ENCODE measurements at places on chromosomes 13 and 19.
A peak's percentile ranks its signal among the peaks of the same experiment; 100 is the strongest.

- no peak for DNase-seq
These were observed 26.0 kb downstream of the IRS2 start for GRCh38 chr13:109760402-109760801.

DNA sequence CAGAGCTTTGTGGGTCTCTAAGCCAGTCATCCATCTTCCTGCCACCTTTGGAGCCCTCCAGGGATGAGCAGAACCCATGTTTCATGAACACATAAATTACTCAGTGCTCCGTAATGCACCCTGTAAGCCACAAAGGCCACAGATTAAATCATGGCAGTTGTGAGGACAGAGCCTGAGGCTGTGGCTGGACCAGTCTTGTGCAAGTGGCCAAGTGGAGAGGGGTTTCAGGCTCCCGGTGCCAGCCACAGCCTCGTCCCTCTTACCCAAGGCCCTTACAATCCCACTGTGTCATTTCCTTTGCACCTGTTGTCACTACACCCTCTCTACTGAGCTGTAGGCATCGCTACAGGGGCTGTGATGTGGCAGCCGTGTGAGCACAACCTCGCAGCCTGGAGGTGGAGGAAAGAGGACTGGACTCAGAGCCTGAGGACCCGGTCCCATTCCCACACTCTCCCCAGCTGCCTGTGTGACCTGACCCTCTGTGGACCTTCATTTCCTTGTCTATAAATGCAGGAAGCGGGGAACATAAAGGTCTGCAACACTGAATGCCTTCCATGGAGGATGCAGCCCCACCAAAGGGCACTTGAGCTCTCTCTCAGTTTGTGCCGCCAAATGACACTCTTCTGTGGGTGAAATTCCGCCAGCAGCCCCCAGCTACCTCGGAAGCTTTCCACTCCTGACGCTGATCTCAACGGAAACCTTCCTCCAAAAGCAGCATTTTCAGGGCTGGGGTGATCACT is 792.0 kb downstream of the UQCRFS1 start:
- no peak for DNase-seq

DNA sequence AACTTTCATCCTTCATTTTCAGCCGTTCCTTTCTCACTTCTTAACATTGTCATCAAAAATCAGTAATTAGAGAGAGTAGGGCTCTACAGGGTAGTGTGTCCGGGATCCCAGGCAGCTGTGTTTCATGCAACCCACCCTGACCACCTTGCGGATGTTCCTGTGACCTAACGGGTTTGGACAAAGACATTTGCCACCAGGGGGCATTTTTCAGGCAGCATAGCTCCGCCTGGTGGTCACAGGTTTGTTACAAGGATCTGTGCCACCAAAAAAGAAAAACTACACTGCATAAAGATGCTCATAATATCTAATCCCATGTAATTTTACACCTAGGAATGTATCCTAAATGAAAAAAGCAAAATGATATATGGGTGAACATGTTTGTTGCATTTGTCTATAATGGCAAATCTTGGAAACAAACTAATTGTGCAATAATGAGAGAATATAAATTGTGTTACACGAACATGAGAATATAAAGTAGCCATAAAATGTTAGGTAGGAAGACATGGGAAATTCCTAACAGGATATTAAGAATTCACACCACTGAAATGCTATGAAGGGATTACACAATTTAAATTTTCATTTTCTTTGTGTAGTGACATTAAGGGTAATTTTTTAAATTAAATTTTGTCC is 123.0 kb downstream of the SLC7A1 start:
- DNase-seq: peak; percentile 4

- no peak for DNase-seq
These were observed 9.5 kb downstream of the ACTMAP start for GRCh38 chr19:40740747-40741146.

DNA sequence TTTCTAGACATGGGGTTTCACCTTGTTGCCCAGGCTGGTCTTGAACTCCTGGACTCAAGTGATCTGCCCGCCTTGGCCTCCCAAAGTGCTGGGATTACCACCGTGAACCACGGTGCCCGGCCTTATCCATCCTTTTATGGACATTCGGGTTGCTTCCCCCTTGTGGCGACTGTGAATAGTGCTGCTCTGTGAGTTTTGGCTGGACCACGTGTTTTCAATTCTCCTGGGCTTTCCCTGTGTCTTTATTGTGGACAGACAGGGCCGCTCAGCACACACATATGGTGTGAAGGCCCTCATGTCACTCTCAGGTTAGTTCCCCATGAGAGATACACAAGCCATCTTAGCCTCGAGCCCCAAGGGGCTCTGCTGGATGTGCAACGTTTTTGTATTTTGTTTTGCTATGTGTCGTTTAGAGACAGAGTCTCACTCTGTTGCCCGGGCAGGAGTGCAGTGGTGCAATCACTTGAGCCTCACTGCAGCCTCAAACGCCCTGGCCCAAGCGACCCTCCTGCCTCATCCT is 40.5 kb downstream of the MAU2 start:
- DNase-seq: peak; percentile 72

GRCh38 chr19:16402041-16402440 is 69.7 kb downstream of the EPS15L1 start:
- DNase-seq: no peak

GRCh38 chr19:46520616-46521015 is 24.9 kb upstream of the PNMA8B start:
- no peak for DNase-seq

- DNase-seq: no peak
These were observed 918.6 kb downstream of the UQCRFS1 start for GRCh38 chr19:28294395-28294794.

DNA sequence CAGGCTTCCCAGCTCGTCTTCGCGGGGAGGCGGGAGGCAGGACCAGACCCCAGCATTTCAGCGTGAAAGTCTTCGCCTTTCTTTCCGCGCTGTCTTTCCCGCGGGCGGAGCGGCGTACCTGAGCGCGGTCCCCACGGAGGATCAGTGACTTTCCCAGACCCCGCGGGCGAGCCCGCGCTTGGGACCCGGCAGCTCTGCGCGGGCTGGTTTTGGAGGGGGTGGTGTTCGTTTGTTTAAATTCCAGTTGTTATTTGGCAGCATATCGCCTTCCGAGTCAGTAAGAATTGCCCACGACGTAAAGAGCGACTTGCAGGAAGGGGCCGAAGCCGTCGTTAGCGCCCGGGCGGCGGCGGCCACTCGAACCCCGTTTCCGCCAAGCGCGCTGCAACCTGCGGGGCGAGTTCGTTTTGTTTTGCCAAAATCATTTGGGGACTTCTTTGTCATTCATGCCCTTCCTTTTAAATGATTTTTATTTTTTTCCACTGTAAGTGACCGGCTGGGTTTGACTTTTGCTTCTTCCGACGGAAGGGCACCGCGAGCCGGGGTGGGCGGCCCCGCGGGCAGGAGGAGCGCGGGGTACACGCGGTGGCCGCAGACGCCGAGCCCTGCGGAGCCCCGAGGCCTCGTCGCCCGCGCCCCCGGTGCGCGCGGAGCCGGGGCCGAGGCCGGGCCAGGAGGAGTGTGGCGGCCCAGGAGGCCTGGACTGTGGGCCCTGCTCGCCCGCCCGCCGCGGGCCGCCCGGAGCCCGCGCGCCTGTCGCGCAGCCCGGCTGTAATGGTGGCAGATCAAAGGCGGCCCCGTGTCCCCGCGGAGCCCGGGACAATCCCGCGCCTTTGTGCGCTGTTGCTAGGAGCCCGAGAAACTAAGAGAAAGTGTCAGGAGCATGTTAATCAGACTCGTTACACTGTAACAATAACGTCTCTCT is 75.9 kb downstream of the ZIC5 start:
- DNase-seq: no peak

- no peak for DNase-seq
These were observed 24.2 kb upstream of the NANOS2 start for GRCh38 chr19:45938733-45939319.

- no peak for DNase-seq
These were observed 97.1 kb upstream of the IRS2 start for GRCh38 chr13:109883181-109884180.

DNA sequence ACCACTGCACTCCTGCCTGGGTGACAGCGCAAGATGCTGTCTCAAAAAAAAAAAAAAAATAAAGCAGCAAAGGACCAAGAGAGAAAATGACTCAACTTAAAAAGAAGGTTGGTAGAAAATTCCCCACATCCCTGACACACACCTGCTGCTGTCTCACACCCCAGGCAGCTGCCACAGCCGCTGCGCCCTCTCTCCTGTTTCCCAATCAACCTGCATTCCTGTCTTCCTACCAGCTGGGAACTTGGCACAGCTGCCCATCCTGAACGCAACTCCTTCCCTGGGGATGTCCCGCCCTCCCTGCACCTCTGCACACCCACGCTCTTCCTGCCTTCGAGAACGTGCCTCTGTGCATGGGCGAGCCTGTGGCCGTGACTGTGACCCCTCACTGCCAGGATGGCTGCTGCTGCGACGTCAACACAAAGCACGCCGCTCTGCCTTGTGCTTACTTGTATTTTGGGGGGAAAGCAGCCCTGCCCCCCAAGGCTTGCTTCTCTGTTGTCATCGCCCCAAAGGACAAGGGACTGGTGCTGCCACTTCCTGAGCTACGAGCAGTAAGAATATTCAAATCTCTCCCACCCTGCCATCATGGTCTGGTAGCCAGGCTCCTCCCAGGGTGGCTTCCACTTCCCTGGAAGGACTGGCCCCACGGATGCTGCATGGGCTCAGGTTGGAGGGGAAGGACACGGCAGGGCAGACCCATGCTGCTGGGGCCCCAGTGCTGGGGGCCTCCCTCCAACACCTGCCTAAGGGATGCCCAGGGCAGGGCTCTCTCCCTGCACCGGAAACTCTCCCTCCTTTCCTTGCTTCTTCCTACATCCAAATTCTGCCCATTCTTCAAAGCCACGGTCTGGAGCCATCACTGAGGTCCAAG is 20.7 kb downstream of the SH3GL1 start:
- peak; percentile 41 for DNase-seq

- no peak for DNase-seq
These were observed 2.0 kb downstream of the KLF2 start for GRCh38 chr19:16326401-16327168.

- DNase-seq: no peak
These were observed 111.4 kb upstream of the FRY start for GRCh38 chr13:31919971-31920726.

DNA sequence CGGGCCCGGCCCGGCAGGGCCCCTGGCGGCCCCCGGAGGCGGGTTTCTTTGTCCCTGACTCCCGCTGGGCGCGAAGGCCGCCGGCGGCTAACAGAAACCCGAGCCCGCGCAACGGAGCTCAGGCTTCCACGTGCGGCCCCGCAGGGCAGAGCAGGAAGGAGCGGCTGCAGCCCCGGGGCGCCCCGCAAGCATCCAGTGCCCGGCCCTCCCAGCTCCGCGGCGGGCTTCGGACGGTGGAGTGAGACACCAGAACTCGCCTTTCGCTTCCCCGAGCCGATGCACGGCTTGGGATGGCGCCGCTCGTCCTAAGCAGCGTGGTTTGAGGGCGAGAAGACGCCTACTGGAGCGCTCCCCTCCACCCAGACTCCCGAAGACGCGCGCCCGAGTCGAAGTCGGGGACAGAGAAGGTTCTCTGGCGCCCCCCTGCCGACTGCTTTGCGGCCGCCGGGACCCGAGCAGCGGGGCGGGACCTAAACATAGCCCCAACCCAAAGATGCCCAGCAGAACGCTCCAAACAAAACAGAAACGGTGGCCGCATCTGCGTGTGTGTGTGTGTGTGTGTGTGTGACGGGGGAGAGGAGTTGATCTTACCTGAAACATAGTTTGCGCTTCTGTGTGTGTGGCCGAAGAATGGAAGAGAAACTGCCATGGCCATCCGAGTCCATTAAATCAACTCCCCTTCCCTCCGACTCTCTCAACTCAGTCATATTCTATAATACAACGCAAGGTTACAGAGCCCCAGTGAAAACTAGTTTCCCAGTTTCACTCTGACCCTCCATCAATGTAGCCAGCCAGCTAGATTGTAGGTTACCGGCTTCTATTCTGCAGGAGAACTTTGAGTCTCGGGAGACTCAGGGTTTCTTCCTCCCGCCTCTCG is 629 bp upstream of the FGF9 start:
- DNase-seq: peak; percentile 43

- DNase-seq: peak; percentile 6
These were observed 22.0 kb downstream of the ITGBL1 start for GRCh38 chr13:101474419-101474957.

DNA sequence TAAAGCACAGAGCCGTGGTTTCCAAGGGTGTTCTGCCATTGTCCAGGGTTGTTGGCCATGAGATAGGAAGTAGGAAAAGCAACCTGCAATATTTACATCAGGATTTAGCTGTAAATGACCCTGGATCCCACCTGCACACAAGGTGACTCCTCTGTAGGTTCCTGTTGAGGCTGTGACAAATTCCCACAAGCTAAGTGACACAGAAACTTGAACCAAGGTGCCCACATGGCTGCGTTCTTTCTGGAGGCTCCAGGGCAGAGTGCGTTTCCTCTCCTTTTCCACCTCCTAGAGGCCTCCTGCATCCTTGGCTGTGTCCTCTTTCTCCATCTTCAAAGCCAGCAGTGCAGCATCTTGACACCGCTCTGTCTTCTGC is 11.9 kb downstream of the CEACAM21 start:
- no peak for DNase-seq

DNA sequence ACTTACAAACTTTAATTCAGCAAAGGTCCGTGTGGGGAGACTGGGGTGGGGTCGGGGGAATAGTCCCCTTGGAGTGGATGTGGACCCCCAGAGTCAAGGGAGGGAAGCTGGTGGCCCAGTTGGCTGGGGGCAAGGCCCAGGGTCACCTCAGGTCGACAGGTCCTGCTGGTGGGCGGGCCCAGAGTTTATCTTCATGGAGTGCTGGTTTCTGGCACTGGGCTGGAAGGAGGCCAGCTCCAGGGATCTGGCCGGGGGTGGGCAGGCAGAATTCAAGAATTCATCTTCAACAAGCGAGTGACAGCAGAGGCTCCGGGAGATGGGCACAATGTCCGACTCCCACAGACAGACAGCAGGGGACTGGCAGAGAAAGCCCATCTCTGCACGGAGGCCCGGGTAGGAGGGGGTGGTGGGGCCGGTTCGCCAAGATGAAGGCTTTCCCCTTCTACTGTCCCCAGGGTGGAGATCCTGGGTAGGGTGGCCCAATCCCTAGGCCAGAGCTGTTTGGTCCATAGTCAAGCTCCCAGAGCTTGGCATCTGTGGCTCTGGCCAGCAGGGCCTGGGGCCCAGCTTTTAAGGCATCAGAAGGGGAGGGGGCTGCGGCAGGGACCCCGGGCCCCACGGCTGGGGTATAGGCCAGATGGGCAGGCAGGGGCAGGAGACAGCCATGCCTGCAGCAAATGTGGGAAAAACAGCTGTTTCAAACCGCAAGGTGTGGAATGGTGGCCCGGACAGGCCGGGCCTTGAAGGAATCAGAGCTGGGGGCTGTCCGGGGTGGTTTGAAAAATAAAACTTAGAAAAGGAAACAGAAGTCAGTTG is 622 bp upstream of the FDX2 start:
- no peak for DNase-seq

GRCh38 chr13:21124852-21125251 is 51.5 kb downstream of the SKA3 start:
- peak; percentile 51 for DNase-seq

GRCh38 chr13:94896238-94896637 is 183.9 kb upstream of the SOX21 start:
- no peak for DNase-seq

DNA sequence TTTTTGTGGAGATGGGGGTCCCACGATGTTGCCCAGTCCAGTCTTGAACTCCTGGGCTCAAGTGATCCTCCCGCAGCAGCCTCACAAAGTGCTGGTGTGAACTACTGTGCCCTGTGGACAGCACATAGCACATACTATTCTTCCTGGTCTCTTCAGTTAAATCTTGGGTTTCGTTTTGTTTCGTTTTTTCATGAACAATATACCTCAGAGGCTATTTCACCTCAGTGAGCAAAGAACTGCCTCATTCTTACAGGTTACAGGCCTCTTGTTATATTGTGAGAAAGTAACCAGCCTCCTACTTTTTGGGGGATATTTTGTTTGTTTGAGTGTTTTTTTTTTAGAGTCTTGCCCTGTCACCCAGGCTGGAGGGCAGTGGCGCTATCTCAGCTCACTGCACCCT is 1.3 kb upstream of the C3 start:
- DNase-seq: no peak

Data from NCI-H1105 treated with DMSO at 0.1 percent for 48 hours (cell line).